ENCODE measurements at places on chromosomes 2 and 18. TPM values are rescaled to one million over a fixed set of nuclear protein-coding genes. Genes with fewer than 3 reads are reported as not detected.

Gene SULT1C2
- not detected for total RNA-seq

Gene SKA1
- total RNA-seq, result 30.3 TPM

Gene NTSR2
- total RNA-seq, result not detected

Gene CRYGD
- total RNA-seq, result not detected

Gene TMEM247
- not detected for total RNA-seq

Gene DNER
- 2.6 TPM for total RNA-seq

Gene CNDP2
- 159 TPM for total RNA-seq

Gene TMEM182
- total RNA-seq, result 0.20 TPM

Gene GTF2A1L
- total RNA-seq, result not detected

Gene DARS1
- total RNA-seq, result 54.5 TPM

Gene CFAP53
- total RNA-seq, result 0.27 TPM

Measured in mammary microvascular endothelial cell (primary cell).